ENCODE measurements at places on chromosomes 4 and X. TPM values are rescaled to one million over a fixed set of nuclear protein-coding genes. Genes with fewer than 3 reads are reported as not detected.

TRAM1L1 gene
- not detected for total RNA-seq

DNA sequence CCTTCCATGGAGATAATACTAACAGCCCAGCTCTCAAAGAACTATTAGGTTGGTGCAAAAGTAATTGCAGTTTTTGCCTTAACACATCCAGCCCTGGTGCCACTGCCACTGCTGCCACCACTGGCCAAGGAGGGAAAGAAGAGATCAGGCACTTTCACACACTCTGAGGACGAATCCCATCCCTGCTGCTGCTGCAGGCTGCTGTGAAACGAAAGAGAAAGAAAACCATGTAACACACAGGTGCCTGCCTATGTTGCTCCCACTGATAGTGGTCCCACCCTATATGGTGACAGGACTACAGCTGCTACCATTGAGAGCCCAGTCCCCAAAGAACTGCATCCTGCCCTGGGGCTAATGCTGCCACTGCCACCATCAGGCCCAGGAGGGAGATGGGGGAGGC lies 35.1 kb downstream of the TMLHE start:
- H3K36me3 ChIP-seq: peaks cover 16% of the 10 kb centered on the region
- no peak overlapping the region for H3K4me3 ChIP-seq
- no peaks in the 10 kb centered on the region for H3K27me3 ChIP-seq
- no peak overlapping the region for H3K27ac ChIP-seq

ZRSR2 gene
- total RNA-seq: 19.3 TPM

VEGFD gene
- total RNA-seq: not detected

COX7B2 gene
- total RNA-seq: not detected

DNA sequence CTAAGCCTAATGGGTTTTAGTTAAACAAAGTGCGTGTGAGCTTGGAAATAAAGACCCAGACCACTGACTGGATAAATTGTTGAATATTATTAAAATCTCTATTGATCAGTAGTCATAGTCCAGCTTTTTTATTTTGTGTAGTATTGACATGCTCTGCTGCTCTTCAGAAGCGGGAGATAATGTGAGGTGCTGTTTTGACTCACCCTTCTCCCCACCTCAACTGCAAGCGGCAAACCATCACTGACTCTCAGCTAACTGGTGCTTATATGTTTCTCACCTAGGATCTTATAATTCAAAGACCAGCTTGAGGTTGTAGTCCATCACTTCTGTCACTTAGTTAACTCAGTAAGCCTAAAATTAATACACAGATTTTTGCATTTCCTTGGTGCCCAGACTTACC lies 72.2 kb downstream of the COMMD8 start:
- DNase-seq: no peak
- H3K27me3 ChIP-seq: peaks cover 8% of the 10 kb centered on the region
- no peaks in the 10 kb centered on the region for H3K4me1 ChIP-seq
- H3K36me3 ChIP-seq: no peaks in the 10 kb centered on the region

GRCh38 chrX:39242187-39242586 lies 440.9 kb downstream of the MID1IP1 start:
- no peaks in the 10 kb centered on the region for H3K27me3 ChIP-seq
- H3K27ac ChIP-seq: no peak overlapping the region
- H3K4me1 ChIP-seq: peaks cover 1% of the 10 kb centered on the region

- H3K27ac ChIP-seq: no peak overlapping the region
- no peaks in the 10 kb centered on the region for H3K27me3 ChIP-seq
- no peaks in the 10 kb centered on the region for H3K4me1 ChIP-seq
- DNase-seq: no peak
- H3K36me3 ChIP-seq: no peaks in the 10 kb centered on the region
Measured at GRCh38 chrX:74049126-74049525, 254.9 kb upstream of the ZCCHC13 start.

DNA sequence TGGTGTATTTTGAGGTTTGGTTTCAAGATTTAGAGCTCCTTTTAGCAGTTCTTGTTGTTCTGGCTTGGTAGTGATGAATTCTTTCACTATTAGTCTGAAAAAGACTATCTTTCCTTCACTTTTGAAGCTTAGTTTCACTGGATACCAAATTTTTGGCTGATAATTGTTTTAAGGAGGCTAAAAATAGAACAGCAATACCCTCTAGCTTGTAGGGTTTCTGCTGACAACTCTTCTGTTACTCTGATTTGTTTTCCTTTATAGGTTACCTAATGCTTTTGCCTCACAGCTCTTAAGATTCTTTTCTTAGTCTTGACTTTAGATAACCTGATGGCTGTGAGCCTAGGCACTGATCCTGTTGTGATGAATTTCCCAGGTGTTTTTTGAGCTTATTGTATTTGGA lies 33.6 kb upstream of the HEPH start:
- no peaks in the 10 kb centered on the region for H3K4me1 ChIP-seq
- no peak for DNase-seq
- no peak overlapping the region for H3K27ac ChIP-seq
- no peak overlapping the region for H3K4me3 ChIP-seq

- peaks cover 28% of the 10 kb centered on the region for H3K27me3 ChIP-seq
- peak within 1 kb of the TSS; percentile 60 for H3K27ac ChIP-seq
- H3K36me3 ChIP-seq: peaks cover 2% of the 10 kb centered on the region
- peak; percentile 84 for DNase-seq
- peaks cover 8% of the 10 kb centered on the region for H3K4me1 ChIP-seq
Measured at GRCh38 chrX:47619486-47620302, at the start of gene SYN1. Gene SYN1, minus strand, starts transcription at chrX:47619857. Its CDS starts 129 bp downstream, at chrX:47619728.

- DNase-seq: no peak
- H3K4me3 ChIP-seq: no peak overlapping the region
- H3K27ac ChIP-seq: no peak overlapping the region
- H3K4me1 ChIP-seq: peaks cover 19% of the 10 kb centered on the region
- no peaks in the 10 kb centered on the region for H3K27me3 ChIP-seq
Measured at GRCh38 chr4:184706453-184706852, 27.4 kb downstream of the CENPU start.

Data from activated naive CD8-positive, alpha-beta T cell treated with anti-CD3 and anti-CD28 coated beads, Interleukin-2, amount 10 ng/mL, durations not matched to agents 7 days and 5 days (primary cell).